ENCODE measurements at places on chromosomes 12 and 14. TPM values are rescaled to one million over a fixed set of nuclear protein-coding genes. Genes with fewer than 3 reads are reported as not detected.

TAS2R7 gene
- not detected for total RNA-seq

OR4M1 gene
- not detected for total RNA-seq

NRL gene
- total RNA-seq: 0.75 TPM

CELA1 gene
- total RNA-seq: not detected

BLTP3B gene
- total RNA-seq: 22.2 TPM

OLR1 gene
- total RNA-seq: not detected

KRT72 gene
- total RNA-seq: not detected

KRT73 gene
- not detected for total RNA-seq

GDF3 gene
- not detected for total RNA-seq

IL22 gene
- total RNA-seq: not detected
